ENCODE measurements at places on chromosomes 11 and 22.

GRCh38 chr11:21072558-21072957, 403.2 kb downstream of the NELL1 start:
- no peak for DNase-seq

DNA sequence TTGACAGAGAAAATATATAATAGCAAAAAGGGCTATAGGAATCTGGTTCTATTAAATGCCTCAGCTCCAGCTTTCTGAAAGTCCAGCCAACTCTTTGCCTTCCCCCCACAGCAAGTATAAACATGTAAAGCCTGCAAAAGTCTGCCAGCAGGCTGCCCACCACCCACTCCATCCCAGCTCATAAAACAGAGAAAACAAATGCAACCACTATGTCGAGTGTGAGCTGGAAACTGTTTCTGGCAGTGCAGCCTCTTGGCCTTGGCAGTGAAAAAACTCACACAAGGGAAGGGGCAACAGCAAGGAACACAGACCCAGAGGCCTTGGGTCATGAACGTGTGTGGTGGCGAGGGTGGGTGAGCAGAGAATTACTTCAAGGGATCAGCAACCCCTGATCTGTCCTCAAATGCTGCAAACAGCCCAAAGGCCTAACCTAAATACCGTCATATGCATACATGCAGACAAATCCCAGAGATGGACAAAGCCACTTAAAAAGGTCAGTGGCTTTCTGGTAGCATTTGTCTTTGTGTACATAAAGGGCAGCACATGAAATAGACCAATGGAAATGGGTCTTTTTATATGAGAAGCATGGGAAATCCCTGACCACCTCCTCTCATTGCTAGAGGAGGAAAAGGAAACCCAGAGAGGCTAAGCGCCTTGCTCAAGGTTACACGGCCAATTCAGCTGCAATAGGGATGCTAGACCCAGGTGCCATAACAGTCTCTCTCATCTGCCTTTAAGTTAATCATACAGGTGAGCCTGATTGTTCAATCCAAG, 74.8 kb downstream of the NAT10 start:
- DNase-seq, result no peak

GRCh38 chr11:2267851-2268728, 2.3 kb downstream of the ASCL2 start:
- no peak for DNase-seq

- peak; percentile 12 for DNase-seq
Measured at GRCh38 chr11:78290293-78291176, 101.8 kb downstream of the USP35 start.

DNA sequence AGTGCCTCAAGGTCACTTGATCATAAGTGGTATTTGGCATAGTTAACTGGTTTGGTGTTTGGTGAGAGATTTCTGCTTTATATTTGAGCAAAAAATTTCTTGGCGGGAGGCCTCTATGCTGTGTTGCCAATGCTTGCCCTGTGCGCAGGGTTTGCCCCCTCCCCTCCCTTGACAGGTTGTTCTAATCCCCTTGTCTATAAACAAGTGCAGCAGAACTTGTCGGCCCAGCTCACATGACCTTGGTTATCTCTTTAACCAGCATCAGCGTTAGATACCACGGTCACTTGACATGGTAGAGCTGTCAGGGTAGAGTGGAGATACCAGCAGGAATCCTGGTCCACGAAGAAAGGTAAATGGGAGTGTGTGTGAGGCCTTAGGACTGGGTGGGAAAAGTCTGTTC, 35.6 kb downstream of the MARK2 start:
- DNase-seq, result no peak

DNA sequence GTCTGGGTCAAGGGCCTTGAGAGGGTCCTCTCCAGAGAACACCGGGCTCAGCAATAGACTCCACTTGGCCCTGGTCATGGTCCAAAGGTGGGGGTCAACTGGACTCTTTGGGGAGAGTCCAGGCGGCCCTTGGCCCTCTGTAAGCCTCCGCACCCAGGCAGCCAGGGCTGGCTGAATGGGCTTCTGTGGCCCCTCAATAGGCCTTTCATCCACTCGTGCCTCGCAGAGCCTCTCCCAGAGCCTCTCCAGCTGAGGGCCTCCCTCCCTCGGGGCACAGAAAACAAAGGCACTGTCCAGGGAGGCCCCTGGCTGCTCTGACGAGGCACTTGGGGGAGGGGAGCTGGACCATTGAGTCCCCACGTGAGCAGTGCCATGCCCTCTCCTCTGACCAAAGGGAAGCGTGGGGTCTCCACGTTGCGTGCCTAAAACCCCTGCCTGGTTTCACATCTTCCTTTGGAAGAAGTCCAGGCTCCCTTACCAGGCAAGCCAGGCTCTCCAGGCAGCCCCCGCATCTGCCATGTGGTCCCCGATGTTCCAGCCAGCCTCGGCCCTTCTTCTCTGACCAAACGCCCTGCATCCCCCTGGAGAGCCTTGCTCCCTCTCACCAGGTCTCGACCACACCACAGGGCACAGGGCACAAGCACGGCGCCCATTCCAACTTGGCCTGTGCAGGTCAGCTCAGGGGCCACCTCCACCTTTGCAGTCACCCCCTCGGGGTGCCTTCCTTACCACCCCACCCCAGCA, 15.5 kb downstream of the KIAA0930 start:
- DNase-seq, result no peak

DNA sequence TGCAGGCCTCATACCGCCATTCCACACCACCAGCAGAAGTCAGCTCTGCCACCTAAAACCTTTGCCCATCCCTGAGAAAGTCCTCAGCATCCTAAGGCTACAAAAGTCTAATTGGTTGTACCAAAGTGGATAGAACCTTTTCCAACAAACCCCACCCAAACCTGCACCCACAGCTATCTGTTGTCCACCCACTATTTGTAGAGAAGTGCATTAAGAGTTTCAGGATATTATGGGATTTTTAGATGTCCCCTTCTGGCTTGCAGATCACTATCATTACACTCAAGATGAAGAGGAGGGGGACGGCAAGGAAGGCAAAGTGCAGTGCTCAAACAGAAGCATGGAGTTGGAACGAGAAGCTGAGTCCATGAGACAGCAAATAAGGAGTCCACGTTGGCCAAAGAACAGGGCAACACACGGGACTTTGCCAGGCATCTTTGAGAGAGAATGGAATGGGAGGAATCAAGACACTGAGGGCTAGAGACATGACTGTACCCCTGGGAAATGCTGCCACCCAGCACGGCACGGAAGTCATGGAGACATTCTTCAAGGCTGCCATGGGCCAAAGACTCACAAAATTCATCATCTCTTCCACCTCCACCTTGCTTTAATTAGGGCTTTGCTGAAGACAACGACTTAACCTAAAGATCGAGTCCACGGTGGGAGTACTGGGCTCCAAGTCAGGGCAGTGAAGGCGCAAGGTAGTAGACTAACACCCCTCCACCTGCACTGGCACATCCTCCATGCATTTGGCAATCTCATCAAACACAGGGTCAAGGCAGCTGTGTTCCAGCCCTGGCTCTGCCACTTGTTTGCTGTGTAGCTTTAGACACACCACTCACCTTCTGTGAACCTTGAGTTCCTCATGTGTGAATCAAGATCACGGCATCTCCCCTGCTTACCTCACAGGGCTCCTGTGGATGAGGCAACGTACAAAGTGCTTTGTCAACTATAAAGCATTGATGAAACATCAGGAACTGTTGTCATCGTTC, 112.9 kb upstream of the TMEM45B start:
- DNase-seq, result no peak

DNA sequence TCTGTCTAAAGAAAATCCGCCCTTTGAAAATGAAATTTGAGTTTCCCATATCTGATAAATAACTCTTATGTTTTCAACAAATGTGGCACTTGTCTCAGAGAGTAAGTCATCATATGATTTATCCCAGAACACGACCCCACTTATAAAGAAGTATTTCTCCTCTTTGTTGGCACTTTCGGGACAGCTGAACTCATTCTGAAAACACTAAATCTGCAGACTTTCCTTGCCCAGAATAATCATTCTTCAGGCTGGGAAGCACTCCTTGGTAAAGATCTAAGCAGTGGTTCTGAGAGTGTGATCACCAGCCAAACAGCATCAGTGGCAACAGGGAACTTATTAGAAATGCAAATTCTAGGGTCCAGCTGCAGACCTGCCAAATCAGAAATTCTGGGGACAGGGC, 532.2 kb upstream of the API5 start:
- no peak for DNase-seq

GRCh38 chr11:119594639-119595249, 134.3 kb downstream of the NECTIN1 start:
- DNase-seq, result no peak

GRCh38 chr11:19652623-19653375, 59.8 kb upstream of the NAV2 start:
- no peak for DNase-seq

- peak; percentile 52 for DNase-seq
Measured at GRCh38 chr11:1260023-1260501, 37.2 kb downstream of the MUC5B start.

- DNase-seq, result peak; percentile 22
Measured at GRCh38 chr22:50691521-50691920, 18.9 kb downstream of the SHANK3 start.

DNA sequence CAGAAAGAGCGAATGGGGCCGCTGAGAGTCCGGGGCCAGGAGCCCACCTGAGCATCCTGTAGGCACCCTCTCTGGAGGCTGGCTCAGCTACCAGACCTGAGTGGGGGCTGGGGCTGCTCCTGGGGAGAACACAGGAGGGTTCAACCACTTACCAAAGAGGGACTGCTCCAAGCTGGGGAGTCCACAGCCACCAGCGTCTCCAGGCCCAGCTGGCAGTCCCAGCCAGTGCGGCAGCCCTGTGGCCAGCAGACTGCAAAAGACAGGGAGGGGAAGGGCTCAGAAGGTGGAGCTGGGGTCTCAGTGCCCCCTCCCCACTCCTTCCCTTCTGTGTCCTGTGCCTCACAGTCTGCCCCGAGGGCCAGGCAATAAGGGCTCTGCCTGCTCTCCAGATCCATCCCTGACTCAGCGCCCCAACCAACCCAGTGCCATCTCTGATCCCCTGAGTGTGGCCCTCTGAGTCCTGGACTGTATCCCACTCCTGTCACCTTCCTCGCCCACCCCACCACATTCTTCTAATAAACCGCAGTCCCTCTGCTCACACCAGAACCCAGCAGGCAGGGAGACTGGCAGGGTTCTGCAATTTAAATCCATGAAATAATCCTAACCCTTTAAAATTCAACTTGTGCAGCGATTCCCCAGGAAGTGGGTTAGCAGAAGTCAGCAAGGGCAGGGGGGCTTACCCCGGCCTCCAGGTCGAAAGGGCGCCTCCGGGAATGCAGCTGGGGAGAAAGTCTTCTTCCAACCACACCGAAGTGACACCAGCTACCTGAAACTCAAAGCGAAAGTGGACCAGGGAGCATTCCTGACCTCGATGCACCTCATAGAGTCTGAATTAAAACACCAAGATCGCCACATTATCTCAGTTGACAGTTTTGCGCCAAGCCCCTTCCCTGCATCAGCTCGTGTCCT, 13.3 kb downstream of the CHST1 start:
- DNase-seq, result no peak

DNA sequence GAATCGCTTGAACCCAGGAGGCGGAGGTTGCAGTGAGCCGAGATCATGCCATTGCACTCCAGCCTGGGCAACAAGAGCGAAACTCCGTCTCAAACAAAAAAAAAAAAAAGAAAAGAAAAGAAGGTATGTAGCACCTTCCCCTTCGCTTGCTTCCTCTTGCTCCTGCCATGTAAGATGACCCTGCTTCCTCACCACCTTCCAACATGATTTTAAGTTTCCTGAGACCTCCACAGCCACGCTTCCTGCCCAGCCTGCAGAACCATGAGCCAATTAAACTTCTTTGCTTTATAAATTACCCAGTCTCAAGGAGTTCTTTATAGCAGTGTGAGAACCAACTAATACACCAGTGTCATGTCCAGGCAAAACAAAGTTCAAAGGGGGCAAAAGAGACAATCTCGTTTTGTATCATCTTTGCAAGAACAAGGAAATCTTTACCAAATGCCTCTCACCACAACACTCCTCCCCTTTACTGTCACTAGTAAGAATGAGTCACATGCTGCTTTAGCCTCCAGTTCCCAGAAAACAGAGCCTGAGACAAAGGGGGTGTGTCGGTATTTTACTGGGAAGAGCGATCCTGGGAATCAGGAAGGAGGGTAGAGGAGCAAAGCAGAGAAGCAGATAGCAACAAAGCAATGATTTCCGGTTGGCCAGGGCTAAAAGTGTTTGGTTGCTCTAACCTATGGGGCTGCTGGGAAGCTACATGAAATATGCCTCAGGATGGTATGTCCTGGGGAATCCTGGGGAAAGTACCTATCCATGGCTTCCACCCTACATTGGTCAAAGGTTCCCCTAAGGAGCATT, 10.5 kb upstream of the MCHR1 start:
- DNase-seq, result no peak

DNA sequence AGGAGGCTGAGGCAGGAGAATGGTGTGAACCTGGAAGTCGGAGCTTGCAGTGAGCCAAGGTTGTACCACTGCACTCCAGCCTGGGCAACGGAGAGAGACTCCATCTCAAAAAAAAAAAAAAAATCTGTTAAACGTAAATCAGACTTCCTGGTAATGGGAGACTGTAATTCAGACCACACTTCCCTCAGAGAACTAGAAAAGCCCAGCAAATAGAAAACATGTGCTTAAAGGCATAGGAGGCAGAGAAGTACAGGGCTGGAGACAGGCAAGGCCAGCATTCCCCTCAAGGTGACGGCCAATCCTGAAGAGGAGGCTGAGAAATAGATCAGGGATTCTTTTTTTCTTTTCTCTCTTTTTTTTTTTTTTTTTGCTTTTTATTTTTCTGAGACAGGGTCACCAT, 8.2 kb downstream of the GGT5 start:
- DNase-seq, result no peak

GRCh38 chr11:11476971-11477645, 124.1 kb upstream of the CSNK2A3 start:
- DNase-seq, result no peak

DNA sequence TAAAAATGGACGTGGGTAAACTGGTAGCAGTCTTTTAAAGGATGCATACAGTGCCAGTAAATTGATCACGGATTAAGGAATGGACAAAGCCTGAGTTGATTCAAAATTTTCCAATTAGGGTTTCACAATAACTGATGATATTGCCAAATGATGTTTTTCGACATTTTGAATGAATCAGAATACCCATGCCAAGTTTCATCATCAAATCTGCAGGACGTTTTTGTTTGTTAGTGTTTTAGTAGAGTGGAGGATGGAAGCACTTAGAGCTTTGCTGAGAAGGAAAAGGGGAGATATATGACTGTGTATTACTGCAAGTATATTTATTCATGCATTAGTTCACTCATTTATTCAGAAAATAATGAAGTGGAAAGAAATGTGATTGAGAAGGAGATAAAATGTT, 78.3 kb downstream of the SLC17A6 start:
- no peak for DNase-seq

- no peak for DNase-seq
Measured at GRCh38 chr22:27378995-27379394, 422.6 kb downstream of the MN1 start.

Measured in stimulated activated CD4-positive, alpha-beta T cell treated with anti-CD3 and anti-CD28 coated beads, Interleukin-1b, Interleukin-23, amount 100 ng/mL, for 48 hours (primary cell).